ENCODE measurements at places on chromosomes 12 and 14.

DNA sequence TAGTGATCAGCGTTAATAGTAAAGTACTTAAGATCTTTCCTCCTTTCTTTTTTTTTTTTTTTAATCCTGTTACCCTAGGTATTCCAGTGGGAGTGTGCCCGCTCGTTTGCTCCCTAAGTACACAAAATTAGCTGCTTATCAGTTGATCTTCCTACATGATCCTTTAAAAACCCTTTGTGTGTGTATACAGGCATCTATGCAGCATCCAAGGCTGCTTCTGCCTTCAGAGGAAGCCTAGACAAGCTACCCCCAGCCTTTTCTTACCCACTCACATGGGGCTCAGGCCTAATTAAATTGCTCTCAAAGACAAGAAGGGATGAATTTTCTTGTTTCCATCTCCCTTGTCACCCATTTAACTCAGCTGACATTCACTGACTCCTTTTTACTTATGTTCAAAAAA, 343.4 kb upstream of the LMO3 start:
- DNase-seq: no peak

- no peak for DNase-seq
These were observed 2.7 kb downstream of the JDP2 start for GRCh38 chr14:75430526-75430925.

GRCh38 chr14:23939607-23940326, 13.8 kb upstream of the DHRS4 start:
- DNase-seq: no peak

GRCh38 chr12:6122201-6122600, 2.3 kb downstream of the VWF start:
- DNase-seq: no peak

DNA sequence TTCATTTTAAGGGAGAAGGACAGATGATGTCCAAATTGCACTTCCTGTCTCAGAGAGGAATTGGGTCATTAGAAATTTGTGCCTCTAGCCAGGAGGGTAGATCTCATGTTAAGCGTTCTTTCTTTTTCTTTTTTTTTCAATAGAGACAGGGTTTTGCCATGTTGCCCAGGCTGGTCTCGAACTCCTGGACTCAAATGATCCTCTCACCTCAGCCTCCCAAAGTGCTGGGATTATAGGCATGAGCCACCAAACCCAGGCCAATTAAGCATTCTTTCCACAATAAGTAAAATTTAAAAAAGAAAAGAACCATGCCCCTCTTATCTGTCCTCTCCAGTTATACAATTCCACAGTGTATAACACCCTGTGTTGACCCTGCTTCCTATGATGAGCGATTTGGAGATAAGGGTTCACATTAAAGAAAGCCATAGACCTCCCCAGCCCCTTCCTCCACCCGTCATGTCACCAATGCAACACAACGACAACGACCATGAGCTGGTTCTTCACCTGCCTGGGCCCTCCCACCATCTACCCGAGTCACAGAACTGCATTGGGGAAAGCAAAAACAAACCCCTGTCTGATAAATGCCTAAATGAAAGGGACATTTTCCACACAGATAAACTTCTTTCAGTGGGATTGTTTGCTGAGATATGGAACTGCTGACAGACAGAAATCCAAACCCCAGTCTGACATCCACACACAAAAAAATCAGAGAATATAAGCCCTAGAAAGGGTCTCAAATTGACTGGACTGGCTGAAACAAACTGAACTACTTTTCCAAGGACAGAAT, 37.3 kb downstream of the SSH1 start:
- no peak for DNase-seq

Measured in hematopoietic multipotent progenitor cell treated with erythropoietin and hydrocortisone succinate and interleukin-3 and kit ligand, for 15 days (in vitro differentiated cells).